OCI-M1 (cell line): ENCODE measurements at places on chromosomes 1 and 21.

GRCh38 chr1:91161749-91162148, 139.9 kb upstream of the ZNF644 start:
- DNase-seq: no peak

DNA sequence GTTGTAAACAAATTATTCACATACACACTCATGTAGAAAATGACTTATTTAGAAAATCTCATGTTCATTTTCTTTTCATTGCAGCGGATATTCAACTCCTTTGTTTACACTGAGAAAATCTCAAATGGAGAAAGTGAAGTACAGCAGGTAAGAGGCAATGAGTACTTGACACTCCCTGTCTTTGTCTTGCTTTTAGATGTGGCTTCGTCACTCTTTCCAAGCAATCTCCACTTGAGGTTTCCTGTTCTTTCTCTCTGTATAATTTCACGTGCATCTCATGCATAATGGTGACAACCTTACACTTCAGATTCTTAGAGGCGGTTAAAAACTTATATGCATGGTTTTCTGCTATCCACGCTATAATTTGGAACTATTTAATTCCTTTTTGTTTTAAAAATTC, 80.6 kb downstream of the CACHD1 start:
- no peak for DNase-seq

GRCh38 chr1:29687601-29688244, 451.4 kb downstream of the PTPRU start:
- DNase-seq: no peak

DNA sequence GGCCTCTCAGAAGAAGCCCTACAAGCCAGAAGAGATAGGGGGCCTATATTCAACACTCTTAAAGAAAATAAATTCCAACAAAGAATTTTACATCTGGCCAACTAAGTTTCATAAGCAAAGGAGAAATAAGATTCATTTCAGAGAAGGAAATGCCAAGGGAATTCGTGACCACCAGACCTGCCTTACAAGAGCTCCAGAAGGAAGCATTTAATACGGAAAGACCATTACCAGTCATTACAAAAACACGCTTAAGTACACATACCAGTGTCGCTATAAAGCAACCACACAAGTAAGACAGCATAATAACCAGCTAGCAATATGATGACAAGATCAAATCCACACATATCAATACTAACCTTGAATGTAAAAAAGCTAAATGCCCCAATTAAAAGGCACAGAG, 704.9 kb upstream of the CHRM3 start:
- DNase-seq: no peak

GRCh38 chr1:217599154-217599553, 31.7 kb downstream of the GPATCH2 start:
- peak; percentile 73 for DNase-seq

DNA sequence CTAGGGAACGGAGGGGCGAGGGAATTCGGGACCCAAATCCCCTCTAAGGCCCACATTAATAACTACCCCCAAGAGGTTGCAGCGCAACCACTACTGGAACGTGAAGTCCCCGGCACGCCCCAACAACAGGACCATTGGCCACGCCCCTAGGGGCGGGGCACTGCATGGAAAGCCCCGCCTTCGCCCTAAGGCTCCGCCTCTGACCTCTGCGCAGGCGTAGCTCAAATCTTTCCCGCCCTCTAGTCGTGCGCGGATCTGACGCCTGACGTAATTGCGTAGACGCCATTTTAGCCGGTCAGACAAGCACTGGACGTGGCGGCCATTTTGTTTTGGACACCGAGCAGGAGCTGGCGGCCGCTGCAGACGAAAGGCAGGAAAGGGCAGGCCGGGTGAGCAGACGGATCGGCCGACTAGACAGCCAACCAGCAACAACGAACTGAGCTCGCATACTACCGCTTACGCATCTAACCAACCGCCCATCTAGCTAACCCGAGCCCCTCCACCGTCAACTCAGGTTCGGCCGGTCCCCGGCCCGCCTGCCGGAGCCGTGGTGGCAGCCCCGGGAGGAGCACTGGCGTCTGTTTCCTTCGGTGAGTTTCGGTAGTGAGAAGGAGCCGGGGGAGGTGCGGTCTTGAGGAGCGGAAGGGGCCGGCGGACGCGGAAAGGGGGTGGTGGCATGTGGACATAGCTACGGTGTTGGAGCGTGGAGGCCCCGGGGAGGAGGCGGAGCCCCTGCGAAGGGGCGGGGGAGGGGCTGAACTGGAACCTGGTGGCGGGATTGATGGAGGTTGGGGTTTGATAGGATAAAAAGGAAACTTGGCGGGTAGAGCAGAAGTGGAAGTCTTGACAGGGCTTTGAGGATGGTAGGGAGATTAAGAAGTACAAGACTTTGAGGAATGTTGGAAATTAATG, at the start of gene CHTOP:
Gene CHTOP, plus strand, starts transcription at position 313 of the 912 bp plus-strand sequence. CDS start 2,523 bp downstream, outside the sequence.
- peak; percentile 99 for DNase-seq

- DNase-seq: no peak
These were observed 128.1 kb downstream of the SIPA1L2 start for GRCh38 chr1:232501854-232502253.

GRCh38 chr1:110860174-110860573, 12.8 kb upstream of the CD53 start:
- DNase-seq: no peak

- peak; percentile 16 for DNase-seq
These were observed 74.8 kb downstream of the MORN1 start for GRCh38 chr1:2316451-2316961.

DNA sequence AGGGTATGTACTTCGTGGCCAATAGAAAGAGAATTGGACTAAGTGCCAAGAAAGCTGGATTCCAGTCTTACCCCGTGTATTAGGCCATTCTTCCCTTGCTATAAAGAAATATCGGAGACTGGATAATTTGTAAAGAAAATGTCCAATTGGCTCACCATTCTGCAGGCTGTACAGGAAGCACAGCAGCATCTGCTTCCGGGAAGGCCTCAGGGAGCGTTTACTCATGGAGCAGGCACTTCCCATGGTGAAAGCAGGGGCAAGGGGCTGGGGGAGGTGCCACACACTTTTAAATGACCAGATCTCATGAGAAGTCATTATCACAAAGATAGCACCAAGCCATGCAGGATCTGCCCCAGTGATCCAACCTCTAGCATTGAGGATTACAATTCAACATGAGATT, 7.8 kb upstream of the AMIGO1 start:
- no peak for DNase-seq

DNA sequence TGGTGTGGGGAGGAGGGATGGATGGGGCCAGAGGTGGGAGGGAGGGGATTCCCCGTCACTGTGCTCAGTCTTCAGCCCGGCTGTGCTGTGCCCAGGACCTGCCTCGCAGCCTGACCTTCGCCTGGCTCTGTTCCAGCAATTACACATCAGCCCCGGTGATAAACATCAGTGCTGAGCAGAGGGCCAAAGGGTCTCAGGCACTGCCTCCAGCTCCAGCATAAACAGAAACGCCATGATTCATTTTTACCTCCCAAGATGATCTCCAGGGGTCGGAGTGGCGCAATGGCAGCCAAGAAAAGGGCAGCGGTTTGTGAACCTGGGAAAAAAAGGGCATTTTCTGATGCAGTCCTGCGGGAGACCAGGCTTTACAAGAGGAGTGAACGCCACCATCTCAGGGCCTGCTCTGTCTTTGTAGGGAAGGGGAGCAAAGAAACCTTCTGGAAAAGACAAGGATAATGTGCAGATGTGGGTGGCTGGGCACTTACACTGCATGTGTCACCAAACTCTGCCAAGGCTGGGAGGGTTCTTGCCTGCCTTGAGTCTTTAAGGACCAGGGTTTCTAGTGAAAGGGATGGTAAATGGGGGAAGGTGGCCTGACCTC, 28.1 kb downstream of the SHISA4 start:
- peak; percentile 55 for DNase-seq

- DNase-seq: no peak
These were observed 48.6 kb downstream of the TNFRSF8 start for GRCh38 chr1:12111741-12112140.

DNA sequence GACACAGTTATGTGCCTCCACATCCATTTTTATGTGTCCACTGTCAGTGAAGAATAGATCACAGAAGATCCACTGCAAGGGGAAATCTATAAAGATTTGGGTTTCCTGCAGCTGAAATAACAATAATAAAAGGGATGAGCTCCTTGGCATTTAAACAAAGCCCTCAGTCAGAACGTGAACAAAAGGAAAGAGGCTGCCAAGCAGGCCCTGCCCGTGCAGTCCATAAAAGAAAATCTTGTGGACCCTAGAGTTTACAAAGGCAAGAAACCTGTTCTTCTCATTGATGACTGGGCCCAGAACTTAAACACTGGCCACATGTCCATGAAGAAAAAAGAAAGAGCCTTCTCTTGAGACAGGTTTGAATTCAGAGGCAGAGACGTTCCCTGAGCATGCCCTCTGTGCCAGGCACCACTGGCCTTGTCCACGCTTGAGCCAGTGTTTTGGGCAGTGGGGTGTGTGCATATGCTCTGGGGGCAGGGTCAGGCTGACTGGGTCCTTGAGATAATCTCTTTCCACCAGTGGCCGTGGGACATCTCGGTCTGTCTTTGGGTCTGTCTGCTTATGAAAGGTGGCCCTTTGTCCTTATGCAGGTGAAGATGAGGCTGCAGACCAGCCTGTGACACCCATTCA, 142.7 kb downstream of the HIVEP3 start:
- no peak for DNase-seq

DNA sequence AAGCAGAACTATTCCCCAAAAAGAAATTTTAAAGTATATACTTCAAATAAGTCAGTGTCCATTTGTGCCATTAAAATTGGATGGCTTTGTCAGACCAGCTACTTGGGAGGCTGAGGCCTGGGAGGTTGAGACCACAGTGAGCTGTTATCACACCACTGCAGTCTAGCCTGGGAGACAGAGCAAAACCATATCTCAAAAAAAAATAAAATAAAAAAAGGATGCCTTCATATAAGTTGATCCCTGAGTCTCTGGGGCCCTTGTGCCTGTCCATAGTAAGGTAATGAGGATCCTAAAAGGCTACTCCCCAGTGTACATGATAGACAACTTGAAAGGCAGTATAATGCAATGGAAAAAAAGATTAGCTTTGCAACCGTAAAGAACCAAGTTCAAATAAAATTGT, 81.2 kb upstream of the BARHL2 start:
- peak; percentile 66 for DNase-seq

DNA sequence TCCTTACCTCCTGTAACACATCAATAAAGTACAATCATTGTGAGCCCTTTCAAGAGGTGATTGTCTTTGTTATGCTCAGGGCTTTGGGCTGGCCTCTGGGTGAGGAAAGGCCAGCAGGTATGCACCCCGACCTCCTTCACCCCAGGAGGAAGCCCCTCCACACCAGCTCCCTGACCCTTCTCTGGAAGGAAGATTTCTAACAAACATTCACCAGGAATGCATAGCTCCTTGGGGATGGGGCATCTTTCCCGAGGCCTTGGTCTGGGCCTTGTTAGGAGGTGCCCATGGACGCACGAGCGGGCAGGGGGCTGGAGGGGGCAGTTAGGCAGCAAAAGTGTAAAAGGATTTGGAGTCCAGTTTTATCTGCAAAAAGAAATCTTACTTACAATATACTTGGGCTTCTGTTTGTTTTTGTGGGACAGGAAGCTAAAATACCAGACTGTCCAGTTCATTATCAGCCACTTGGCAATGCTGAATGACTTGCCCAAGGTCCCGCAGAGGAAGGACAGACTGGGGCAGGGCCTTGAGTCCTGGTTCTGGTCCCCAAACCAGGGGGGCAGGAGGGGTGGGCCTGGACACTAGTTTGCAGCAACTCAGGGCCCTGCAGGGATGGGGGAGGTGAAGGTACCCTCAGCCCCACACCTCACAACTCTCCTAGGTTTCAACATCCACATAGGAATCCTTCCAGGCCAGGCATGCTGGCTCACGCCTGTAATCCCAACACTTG, 10.1 kb downstream of the ZC3H12A start:
- no peak for DNase-seq

DNA sequence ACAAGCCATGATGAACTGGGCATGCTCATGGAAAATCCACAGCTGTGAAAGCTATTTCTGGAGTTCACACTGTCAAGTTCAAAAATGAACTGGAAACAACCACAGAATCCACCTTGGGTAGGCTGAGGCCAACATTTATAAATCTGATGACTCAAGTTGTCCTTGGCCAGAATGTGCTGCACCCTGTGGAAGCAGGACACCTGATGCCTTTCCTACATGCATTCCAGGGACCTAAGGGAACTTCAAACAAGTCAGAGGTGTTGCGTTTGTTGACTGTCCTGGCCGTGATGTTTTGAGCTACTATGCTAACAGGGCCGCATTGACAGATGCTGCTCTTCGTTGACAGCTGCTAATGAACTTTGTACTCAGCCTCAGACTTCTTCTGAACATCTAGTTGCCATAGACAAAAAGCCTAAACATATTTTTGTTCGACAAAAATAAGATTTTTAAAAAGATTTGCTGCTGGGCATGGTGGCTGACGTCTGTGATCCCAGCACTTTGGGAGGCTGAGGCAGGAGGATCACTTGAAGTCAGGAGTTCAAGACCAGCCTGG, 127.9 kb upstream of the SLC45A1 start:
- DNase-seq: no peak

DNA sequence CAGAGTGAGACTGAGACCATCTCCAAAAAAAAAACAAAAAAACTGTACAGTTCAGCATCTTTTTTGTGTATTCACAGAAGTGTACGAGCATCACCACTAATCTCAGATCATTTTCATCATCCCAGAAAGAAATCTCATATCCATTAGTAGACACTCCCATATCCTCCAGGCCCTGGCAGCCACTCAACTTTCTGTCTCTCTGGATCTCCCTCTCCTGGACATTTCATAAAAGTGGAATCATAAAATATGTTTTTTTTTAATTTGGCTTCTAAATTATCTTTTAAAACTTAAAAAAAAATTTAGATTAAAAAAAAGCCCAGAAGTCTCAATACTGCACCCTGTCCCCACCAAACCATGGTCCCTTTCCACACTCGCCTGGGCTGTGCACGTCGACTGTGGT, 22.1 kb downstream of the RIPPLY3 start:
- DNase-seq: no peak

GRCh38 chr1:206694171-206695124, 9.7 kb downstream of the MAPKAPK2 start:
- no peak for DNase-seq

DNA sequence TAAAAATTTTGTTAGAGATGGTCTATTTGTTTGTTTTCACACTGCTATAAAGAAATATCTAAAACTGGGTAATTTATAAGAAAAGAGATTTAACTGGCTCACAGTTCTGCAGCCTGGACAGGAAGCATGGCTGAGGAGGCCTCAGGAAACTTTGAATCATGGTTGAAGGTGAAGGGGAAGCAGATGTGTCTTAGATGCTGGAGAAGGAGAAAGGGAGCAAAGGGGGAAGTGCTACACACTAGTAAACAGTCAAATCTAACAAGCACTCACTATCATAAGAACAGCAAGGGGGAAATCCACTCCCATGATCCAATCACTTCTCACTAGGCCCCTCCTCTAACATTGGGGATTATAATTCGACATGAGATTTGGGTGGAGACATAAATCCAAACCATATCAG, 76.8 kb upstream of the COL24A1 start:
- DNase-seq: no peak

DNA sequence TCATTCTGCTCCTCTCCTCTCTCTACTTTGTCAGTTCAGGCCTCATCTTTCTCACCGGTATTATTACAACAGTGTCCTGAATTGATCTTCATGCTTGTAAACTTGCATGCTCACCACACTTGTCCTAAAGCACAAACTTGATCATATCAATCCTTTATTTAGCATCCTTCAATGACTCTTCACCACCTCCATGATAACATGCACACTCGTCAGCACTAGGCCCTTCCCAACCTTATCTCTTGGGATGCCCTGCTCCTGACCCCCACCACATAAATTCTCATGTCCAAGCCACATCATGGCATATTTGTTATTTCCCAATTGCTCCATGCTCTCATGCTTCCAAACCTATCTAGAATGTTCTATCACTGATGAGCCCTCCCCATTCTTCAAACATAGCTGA, 103.1 kb downstream of the ENAH start:
- no peak for DNase-seq

GRCh38 chr1:14149431-14149830, 449.1 kb upstream of the KAZN start:
- peak; percentile 23 for DNase-seq
